Chondrocyte (in vitro differentiated cells): ENCODE measurements at places on chromosomes 2 and 18.

DNA sequence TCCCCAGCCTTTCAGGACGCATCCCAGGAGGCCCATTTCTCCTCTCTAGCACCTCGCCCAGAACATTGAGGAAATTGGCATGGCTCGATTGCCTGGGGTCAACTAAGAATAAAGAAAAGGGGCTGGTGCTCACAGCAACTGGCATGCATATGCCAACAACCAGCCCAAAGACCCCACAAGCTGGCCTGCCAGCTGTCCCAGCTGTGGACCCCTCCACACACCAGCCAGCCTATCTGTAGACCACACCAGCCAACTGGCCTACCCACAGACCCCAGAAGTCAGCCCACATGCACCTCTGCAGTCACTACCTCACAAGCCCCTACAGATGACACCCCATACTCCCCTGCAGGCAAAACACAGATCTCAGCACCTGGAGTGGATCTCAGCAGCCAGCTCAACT is 123.8 kb upstream of the ID2 start:
- peak; percentile 40 for DNase-seq

DNA sequence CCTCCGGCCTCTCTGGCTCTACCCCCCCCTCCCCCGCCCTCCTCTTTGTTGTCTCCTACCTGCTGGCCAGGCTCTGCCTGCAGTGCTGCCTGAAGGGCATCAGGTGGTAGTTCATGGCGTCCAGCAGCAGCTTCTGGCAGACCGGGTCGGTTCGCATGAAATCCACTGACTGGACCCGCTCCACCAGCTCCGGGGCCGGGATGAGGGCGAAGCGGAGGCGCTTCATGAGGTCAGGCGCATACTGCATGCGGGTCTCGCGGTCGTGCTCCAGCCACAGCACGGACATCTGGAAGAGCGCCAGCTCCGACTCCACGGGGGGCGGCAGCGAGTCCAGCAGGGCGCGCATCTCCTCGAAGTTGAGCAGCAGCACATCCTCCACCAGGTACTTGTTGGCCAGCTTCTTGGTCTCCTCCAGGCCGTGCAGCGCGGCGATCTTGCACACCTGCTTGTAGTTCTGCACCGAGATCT is 3.2 kb downstream of the KLHL14 start:
- peak; percentile 91 for DNase-seq

- DNase-seq, result peak; percentile 75
Observed at GRCh38 chr2:85994897-85995647, 106.3 kb upstream of the ST3GAL5 start.

DNA sequence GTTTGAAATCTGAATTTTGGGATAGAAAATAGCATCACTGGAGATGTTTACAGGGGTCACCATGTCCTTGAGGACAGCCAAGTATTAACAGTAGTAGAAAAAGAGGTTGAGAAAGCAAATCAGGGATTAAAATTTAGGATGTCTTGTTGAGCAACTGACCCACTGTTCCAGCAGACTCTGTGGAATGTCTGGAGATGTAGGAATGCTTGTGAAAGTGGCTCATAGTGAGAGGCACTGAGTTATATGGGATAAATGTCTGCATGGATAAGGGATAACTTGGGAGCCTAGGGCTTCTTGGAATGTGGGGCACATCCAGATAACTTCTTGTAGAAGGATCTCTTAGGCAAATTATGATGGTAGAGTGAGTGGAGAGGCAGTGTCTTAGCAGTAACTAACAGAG is 495.0 kb downstream of the TMX3 start:
- no peak for DNase-seq

GRCh38 chr2:223723954-223724411 is 113.4 kb downstream of the AP1S3 start:
- no peak for DNase-seq

GRCh38 chr18:80191264-80191663 is 56.0 kb downstream of the PARD6G start:
- no peak for DNase-seq

GRCh38 chr2:158955842-158956365 is 12.5 kb upstream of the TANC1 start:
- no peak for DNase-seq

DNA sequence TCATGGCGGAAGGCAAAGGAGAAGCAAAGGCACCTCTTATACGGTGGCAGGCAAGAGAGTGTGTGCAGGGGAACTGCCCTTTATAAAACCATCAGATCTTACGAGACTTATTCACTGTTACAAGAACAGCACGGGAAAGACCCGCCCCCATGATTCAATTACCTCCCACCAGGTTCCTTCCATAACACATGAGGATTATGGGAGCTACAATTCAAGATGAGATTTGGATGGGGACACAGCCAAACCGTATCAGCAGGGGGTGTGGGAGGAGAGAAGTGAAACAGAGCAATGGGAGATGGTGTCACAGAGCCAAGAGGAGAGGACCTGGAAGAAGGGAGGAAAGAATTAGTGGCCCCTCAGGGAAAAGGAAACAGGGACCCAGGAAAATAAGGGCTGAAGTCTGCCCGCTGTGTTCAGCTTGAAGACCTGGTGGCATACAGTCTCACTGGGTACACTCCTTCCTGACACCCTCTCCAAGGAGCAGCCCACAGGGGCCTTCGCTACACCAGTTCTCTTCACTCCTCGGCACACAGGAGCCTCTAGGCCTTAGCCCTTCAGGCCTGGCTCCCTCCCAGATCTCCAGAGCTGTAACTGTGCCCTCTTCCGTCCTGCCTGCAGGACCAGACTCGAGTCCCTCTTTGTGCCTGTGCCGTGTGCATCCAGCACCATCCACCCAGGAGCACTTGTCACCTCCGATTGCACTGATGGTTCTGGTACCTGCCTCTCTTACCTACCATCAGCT is 262.1 kb downstream of the EIPR1 start:
- no peak for DNase-seq

DNA sequence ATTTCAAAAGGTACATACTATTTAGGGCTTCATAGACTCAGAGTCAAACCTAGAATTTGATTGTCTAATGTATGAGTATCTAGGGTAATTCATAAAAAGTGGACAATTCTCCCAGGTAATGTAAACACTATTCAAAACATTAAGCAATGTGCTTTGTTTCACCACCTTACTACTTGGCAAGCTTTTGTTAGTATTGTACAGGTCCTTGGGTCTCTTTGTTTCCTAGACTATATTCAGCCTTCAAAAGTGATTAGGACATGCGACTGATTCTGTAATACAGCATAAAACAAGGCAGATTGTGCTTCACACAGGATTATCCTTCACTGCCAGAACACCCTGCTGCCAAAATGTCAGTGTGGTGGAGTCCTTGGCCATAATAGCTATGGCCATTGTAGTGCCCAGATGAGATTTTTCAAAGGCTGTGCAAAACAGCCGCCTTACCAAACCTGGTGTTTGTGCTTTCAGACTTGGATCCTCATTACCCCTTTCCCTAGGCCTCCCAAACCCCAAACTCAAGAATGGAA is 90.1 kb upstream of the CAVIN2 start:
- DNase-seq, result no peak

DNA sequence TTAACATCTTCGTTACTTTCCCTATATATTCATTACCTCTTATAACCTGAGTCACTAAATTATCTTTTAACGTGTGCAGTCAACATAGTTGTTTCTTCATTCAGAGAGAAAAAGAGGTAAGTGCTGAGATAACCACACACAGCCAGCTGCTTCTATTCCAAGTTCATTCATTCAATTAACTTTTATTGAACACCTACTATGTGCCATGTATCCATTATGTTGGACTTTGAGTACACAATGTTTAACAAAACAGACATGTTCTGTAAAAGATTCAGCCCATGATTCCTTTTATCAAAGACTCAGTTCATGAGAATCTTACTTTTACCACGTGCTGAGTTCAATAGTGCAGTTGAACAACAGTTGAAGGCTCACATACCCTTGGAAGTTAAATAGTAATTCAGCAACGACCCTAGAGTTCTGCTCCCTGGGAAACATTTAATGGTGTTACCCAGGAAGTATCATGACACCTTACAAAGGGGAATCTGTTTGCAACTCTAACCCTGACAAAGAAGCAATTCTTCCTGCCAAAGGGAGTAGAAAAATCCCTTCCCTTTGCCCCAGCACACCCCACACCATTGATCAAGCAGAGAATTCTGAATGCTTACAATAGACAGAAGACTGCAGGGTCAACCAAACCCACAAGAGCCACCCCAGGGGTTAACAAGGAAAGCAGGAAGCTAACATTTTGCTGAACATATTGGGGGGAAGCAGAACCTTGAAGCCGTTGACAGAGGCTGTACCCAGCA is 595.8 kb downstream of the STK39 start:
- DNase-seq, result no peak

GRCh38 chr2:10405448-10405847 is 42.7 kb downstream of the ODC1 start:
- DNase-seq, result no peak

DNA sequence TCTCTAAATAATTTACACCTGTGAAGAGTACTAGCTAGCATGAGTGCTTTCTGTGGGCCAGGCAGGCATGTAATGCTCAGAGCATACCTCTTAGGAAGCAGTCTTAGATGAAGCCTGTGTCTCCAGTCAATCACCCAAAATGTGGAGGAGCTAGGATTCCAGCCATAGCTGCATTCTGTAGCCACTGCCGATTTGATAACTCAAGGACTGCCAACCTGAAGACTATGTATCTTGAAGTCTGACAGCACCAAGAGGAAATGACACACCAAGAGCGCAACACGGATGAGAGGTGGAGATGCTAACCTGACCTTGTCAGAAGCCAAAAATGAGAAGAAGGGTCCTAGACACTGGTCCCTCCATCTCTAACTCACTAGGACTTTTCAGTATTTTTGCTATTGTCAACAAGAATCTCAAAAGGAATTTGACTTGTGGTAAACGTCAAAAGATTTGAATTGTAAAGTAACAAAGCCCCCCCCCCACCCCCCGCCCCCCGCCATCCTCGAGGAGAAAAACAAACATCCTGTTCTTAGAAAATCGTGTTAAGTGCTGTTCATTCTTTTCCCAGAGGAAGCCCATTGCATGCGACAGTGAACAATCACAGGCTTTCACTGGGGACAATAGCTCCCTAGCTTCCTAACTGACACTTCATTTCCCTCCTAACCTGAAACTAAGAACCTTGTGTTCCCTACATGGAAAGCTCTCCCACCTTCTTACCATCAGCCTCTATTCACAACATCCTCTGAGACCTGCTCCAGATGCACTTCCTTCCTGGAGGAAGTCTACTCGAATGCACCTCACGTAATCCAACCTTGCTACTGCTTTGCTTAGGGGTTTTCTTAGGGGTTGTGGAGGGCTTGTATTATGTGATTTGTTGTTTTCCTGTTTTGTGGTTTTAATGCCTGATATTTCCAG is 14.7 kb downstream of the CDC42EP3 start:
- no peak for DNase-seq

GRCh38 chr2:205903549-205904129 is 182.3 kb downstream of the INO80D start:
- DNase-seq, result no peak

DNA sequence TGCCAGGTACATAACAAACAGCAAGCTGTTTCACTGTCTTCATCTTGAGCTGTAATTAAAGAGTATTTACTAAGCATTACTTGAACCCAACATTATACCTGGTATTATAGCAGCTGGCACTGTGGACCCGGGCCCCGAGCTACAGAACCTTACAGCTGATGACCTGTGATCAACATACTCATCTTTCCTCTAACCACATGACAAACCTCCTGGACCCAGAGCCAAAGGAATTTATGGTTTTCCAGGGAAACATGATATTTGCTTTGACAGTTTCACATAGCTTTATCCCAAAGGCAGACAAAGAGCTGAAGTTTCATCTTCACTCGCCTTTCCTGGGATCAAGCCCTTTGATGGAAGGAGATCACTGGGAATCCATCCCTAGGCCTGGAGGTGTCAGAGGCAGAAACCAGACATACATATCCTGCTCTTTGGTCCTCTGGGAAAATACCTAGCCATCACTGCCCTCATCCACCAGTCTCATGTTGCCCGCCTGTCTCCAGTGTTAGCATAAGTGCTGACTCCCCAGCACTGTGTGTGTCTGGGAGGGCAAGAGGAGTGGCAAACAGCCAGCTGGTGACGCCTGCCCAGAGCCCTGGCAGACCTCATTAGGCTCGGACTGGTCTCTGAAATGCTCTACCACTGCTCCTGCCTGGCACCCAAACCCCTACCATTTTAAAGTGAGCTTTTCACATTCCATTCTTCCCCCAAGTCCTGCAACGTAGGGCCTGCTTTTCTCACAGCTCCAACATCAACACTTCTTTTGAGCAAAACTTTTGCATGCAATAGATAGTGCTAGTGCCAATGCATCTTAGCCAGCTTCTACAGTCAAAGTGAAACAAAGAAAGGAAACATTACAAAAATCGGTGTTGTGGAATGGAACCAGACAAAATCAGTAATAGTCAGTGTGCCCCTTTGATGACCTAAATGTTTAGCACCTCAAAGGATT is 138.8 kb upstream of the CTAGE1 start:
- no peak for DNase-seq

DNA sequence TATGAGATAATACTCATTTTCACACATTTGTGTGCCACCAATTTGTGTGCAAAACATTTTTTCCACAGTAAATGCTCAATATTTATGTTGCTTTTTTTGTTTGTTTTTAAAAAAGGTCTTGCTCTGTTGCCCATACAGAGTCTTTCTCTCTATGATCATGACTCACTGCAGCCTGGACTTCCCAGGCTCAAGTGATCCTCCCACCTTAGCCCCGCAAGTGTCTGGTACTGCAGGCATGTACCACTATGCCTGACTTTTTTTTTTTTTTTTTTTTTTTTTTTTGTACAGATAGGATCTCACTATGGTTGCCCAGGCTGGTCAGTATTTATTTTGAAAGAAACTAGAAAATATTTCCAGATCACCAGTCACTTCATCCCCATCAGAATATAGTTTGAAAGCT is 297.8 kb upstream of the GYPC start:
- DNase-seq, result no peak

GRCh38 chr2:31331156-31331555 is 83.4 kb downstream of the XDH start:
- DNase-seq, result no peak

- no peak for DNase-seq
Observed at GRCh38 chr18:36470896-36471295, 173.4 kb downstream of the FHOD3 start.

DNA sequence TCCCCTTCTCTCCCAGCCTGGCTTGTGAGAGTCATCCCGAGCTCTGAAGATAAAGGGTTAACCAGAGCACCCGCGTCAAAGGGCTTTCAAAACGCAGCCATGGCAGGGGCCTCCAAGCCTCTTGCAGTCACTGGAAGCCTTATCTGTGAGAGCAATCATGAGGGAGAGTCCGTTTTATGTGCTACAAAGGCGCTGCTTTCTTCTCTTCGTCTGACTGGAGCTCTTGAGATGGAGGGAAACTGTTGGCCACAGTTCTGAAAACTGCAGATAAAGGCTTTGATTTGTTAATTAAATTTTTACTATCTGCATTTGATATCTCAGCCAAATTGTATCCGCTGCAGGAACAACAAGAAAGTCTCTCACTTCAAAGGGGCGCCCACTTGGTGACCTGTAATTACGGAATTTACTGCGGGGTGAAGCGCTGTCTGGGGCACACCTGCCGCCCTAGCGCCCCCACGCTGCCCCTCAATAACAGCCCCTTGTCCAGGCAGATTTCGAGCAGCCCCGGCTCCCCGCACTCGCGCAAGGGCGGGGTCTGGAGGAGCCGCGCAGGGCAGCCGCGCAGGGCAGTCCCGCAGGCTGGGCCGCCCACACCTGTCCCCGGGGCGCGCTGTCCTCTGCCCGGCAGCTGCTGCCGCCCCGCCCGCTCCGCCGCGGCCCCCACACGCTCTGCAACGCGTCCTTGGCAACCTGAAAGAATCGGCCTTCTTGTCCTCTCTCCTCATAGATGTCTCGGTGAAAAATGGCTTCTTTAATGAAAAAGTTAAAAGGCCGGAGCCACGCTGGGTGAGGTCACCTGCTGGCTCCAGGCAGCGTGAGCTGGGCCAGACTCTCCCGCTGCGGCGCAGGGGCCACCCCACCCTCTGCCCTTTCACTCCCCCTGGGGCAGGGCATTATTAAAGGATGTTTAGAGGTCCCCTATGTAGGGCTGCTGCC is 217.9 kb downstream of the VAPA start:
- no peak for DNase-seq
